ENCODE measurements at places on chromosomes 16 and 17. TPM values are rescaled to one million over a fixed set of nuclear protein-coding genes. Genes with fewer than 3 reads are reported as not detected.

GRCh38 chr16:11121914-11122692 lies 133.9 kb downstream of the SOCS1 start:
- DNase-seq = peak; percentile 63

- DNase-seq = no peak
These were observed 85.9 kb downstream of the TBC1D16 start for GRCh38 chr17:79949656-79950209.

Gene MSRB1
- total RNA-seq = 2.2 TPM

Gene MEIOC
- total RNA-seq = 8.9 TPM

DNA sequence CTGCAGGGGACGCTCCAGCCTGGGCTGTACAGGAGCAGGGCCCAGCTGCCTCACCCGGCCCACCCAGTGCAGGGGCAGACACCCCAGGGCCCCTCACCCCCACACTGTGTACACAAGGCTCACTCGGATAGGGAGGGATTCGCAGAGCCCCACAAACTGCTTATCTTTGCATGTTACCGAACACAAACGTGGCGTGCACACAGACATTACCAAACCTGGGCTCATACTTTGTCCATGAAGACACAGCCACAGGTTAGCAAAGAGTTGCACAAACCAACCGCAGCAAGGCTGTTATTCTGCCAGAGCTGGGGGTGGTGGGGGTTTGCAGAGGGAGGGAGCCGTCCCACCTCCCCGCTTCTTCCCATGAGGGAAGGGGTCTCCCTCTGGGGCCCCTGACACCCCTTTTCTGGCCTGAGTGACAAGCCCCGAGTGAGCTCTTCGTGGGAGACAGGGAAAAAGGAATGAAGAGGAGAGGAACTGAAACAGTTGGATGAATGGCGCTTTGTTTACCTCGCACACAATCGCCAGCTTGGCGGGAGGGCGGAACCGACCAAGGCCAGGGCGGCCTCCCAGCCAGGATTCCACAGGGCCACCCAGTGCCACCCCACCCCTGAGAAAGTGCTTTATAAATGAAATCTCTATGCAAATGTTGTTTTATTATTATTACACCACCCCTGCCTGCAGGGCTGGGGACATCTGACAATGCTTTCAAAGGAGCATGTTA lies 434 bp upstream of the CPSF4L start:
- DNase-seq = no peak

DNA sequence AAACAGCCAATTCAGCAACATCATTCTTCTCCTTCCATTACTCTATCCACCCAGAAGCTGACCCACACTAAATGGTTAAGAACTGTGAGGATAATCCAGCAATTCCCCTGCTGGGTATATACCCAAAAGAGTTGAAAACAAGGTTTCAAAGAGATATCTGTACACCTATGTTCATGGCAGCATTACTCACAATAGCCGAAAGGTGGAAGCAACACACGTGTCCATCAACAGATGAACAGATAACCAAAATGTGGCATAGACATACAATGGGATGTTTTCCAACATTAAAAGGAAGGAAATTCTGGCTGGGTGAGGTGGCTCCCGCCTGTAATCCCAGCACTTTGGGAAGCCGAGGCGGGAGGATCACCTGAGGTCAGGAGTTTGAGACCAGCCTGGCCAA lies 19.9 kb downstream of the MIS12 start:
- DNase-seq = no peak

Gene TMEM100
- 1.2 TPM for total RNA-seq

GRCh38 chr17:72474719-72475477 lies 354.1 kb downstream of the SOX9 start:
- peak; percentile 32 for DNase-seq

- peak; percentile 53 for DNase-seq
These were observed 6.2 kb upstream of the CD300LG start for GRCh38 chr17:43840814-43841213.

Gene HEATR9
- total RNA-seq = not detected

- no peak for DNase-seq
These were observed 275.9 kb downstream of the C16orf95 start for GRCh38 chr16:87041286-87041685.

- no peak for DNase-seq
These were observed 258.1 kb downstream of the FTO start for GRCh38 chr16:53962041-53962440.

- no peak for DNase-seq
These were observed 38.2 kb downstream of the PLCG2 start for GRCh38 chr16:81817296-81817695.

Gene NQO1
- total RNA-seq = 15.2 TPM

Gene ZSCAN10
- not detected for total RNA-seq

DNA sequence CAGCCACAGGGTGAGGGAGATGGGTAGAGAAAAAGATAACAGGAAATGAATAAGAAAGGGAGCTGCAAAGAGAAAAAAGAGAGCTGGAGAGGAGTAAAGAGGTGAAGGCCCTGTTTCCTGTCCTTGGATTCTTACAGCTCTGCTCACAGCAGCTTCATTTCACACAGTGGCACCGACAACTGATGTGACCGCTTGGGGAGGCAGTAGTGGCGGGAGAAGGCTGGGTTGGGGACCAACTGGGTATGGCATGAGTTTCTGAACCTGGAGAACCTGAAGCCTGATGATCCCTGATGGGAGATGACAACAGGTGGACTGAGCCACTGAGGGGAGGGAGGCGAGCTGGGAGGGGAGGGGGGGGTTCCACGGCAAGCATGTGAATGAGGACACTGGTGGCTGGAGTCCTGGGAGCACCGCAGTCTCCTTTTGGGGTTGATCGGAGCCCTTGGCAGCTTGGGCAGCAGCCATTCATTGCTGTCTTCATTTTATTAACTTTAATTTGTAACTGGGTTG lies 34.3 kb upstream of the TOB1 start:
- DNase-seq = no peak

Gene NPIPA8
- total RNA-seq = not detected

DNA sequence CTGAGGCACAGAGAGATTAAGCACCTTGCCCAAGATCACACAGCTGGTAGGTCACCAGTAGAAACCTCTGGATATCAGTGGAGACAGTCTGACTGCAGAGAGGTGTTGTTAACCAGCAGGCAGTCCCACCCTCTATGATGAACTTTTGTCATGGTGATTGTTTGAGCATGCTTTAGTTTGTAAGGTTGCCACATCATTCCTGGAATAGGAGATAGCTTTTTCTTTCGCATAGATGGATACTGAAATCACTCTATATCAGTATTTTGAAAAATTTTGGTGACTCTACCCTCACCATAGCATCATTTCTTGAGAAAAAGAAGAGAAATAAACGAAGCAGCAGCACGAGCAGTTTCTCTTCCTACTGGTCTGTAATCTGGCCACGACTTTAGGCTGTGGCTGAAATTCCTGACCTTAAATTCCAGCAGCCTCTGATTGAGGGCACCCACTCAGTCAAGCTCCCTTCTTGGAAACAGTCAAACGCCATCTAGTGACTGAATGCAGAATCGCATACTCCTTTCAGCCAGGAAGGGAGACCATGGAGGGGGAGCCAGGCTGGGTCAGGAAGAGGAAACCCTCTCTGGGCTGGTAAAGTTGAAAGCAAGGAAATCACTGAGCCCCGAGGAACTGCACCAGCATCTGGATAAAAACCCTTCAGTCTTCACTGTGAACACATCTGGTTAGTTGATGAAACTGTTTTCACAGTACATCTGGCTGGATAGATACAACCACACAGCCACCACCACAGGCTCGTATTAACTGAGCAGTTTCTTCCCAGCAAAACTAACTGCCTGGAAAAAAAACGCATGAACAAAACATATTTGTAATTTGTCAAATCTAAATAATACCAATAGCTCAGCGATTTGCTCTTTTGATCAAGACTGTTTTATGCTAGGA lies 108.5 kb upstream of the XYLT1 start:
- peak; percentile 91 for DNase-seq

DNA sequence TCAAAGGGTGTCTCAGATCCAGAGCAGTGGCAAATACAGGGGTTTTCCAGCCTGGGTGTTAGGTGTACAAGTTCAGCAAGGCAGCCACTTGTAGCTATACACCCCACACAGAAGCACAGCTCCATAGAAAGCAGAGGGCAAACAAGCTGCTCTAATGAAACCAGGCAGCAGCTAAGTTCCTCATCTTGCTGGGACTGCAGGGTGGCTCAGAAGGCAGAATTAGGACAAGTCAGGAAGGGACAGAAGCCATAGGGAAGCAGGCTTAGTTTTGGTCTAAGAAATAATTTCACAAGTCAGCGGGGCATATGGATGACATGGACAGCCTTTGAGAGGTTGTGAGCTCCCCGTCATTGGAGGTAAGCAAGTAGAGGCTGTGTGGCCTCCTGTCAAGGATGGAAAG lies 23.7 kb downstream of the CNGB1 start:
- no peak for DNase-seq

Gene SPIRE2
- total RNA-seq = 2.2 TPM

GRCh38 chr17:73302189-73302588 lies 9.6 kb downstream of the CDC42EP4 start:
- no peak for DNase-seq

Gene DBF4B
- total RNA-seq = 5.1 TPM

DNA sequence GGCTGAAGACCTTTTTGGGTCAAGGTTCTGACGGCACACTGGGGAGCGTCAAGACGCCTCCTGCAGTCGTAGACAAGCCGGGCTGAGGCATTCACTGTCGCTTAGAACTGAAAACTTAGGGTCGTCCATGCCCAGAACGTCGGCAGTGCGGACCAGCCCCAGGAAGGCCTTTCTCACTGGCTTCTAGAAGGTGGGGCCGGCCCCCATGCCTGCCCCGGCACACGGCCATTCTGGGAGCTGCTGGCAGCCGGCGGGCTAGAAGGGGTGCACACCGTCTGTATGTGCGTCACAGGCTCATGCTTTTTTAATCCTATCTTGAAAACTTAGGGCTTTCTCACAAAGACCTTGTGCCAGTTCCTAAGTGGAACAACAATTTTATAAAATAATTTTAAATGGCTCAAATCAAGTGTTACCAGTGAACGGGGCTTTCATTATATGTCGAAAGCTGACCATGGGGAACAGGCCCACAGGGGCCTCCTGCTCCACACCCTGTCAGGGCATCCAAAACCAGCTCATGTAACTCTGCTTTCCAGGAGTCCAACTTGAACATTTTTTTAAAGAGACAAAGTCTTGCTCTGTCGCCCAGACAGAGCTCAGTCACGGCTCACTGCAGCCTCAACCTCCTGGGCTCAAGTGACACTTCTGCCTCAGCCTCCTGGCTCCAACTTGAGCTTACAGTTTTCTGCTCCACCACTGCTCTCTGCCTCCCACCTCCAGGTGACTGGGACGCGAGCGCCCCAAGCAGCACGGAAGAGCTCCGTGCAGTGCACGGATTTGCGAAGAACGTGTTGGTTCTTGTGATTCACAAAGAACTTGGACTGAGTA lies 111.2 kb downstream of the ANKRD11 start:
- DNase-seq = peak; percentile 55

DNA sequence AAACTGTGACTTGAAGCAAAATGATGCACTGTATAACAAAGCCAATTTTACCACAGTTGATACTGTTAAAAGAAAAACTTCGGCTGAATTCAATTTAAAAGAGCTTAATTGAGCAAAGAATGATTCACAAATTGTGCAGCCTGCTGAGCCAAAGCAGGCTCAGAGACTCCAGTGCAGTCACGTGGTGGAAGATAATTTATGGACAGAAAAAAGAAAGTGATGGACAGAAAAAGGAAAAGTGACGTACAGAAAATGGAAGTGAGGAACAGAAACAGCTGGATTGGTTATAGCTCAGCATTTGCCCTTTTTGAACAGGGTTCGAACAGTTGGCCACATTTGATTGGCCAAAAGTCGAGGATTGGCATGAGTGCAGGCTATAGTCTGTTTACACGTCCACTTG lies 25.7 kb downstream of the ZSWIM7 start:
- no peak for DNase-seq

- peak; percentile 1 for DNase-seq
These were observed 847.3 kb upstream of the CDH8 start for GRCh38 chr16:62883509-62883908.

- DNase-seq = no peak
These were observed 13.6 kb upstream of the CBFB start for GRCh38 chr16:67015313-67015731.

Measured in umbilical cord (tissue), 2 donors.